ENCODE measurements at places on chromosomes 11 and 22.

DNA sequence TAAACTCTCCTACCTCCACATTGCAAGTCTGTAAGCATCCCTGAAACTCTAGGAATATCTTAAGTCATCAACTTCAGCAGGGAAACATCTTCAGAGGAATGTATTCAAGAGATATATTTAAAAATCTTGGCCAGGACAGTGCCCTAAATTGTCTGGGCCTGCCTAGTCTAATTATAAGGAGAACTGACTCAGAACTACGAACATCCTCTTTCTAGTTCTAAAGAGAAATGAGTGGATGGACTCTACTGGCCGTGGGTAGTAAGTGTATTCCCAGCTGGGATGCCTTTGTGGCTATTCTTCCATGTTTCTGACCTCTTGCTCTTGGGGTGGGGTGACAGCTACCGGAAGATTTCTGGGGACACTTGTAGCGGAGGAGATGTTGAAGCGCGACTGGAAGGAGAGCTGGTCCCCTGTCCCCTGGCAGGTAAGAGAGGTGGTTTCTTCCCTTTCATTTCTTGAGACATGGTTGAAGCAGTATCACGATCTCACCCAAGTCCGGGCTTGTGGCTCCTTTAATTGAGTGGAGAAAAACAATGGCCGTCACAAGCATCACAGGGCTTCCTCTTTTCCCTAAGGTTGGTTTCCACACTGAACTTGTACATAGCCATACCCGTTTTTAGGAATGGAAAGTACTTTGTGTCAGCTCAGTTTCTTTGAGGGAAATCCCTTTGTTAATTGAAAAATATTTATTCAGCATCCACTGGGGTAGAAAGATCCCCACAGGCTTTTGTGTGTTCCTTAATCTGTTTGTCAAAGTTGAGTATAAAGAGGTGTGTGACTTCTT is 97.7 kb upstream of the SORL1-AS1 start:
- DNase-seq, result no peak

- peak; percentile 85 for DNase-seq
Measured at GRCh38 chr22:19619144-19620009, 94.9 kb upstream of the SEPTIN5 start.

GRCh38 chr11:118258410-118258809 is 5.7 kb downstream of the MPZL2 start:
- peak; percentile 28 for DNase-seq

- no peak for DNase-seq
Measured at GRCh38 chr22:50242406-50242949, 2.3 kb downstream of the TUBGCP6 start.

DNA sequence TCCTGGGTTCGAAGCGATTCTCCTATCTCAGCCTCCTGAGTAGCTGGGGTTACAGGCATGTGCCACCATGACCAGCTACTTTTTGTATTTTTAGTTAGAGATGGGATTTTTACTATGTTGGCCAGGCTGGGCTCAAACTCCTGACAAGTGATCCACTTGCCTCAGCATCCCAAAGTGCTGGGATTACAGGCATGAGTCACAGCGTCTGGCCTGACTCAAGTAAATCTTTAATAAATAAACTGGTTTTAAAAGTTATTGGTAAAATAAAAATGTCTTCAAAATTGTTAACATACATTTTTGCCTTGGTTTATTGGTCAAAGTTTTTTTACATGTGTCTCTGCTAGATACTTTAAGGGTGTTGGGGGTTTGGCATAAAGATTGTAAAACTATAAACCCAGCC is 7.3 kb upstream of the PES1 start:
- no peak for DNase-seq

DNA sequence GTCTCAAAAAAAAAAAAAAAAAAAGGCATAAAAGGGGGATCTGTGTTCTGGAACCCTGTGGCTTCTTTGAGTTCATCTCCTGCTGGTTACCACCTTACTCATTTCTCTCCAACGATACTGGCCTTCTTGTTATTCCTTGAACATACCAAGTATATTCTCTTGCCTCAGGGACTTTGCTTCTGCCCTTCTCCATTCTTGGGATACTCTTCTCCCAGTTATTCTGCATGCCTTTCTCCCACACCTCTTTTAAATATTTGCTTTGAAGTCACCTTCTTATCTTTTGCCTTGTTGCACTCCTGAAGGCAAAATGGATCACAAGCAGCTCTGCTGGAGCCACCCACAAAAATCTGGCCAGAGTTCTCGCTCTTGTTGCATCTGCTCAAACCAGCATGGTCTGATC is 76.0 kb upstream of the RRM1 start:
- DNase-seq, result no peak

GRCh38 chr11:124625504-124626168 is 3.0 kb downstream of the TBRG1 start:
- no peak for DNase-seq

DNA sequence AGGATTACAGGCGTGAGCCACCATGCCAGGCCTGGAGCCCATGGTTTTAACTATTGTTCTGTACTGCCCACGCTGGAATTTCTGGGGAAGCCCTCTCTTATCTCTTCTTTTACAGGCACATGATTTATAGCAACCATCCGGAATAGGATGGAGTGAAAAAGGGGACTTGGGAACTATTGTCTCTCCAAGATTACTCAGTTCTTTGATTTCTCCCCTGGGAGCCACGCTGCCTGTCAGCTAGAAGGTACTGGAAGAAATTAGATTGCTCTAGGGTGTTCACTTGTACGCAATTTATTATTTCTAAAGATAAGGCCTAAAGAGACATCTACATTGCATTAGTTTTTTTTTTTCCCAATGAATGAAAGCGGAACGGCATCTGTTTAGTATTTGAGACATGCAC is 65.6 kb upstream of the PTPRJ start:
- no peak for DNase-seq

DNA sequence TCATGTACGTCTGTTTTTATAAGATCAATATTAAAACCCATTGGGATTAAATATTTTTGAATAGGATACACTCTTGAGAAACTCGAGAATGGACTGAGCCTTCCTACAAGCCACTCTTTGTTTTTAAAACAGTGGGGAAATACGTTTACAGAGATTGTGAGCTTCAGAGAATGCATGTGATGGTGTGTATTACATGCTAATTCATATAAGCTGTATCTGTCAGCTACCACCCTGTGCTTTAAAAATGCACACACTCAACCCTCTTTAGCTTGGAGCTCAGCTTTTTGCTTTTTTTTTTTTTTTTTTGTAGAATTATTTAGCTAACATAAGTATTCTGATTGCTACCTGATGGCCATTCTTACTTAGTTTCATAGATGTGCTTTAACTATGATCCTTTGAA is 46.3 kb upstream of the ASPHD2 start:
- no peak for DNase-seq

DNA sequence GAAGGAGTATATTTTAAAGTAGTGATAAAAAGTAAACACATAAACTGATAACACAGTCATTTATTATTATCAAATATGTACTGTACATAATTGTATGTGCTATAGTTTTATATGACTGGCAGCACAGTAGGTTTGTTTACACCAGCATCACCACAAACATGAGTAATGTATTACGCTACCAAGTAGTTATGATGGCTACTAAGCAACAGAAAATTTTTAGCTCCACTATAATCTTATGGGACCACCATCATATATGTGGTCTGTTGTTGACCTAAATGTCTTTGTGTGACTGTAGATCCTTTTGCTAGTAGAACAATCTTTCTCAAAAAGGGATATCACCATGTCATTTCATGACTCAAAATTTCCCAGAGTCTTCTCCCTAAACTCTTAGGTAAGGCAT is 93.5 kb downstream of the LARGE2 start:
- DNase-seq, result no peak

GRCh38 chr22:48071305-48071704 is 1308.9 kb downstream of the TBC1D22A start:
- DNase-seq, result no peak

GRCh38 chr22:48820481-48821345 is 1007.0 kb downstream of the BRD1 start:
- DNase-seq, result no peak

- DNase-seq, result no peak
Measured at GRCh38 chr11:3096909-3097530, 39.8 kb upstream of the CARS1 start.

- peak; percentile 0 for DNase-seq
Measured at GRCh38 chr11:19027829-19028595, 32.5 kb downstream of the MRGPRX2 start.

DNA sequence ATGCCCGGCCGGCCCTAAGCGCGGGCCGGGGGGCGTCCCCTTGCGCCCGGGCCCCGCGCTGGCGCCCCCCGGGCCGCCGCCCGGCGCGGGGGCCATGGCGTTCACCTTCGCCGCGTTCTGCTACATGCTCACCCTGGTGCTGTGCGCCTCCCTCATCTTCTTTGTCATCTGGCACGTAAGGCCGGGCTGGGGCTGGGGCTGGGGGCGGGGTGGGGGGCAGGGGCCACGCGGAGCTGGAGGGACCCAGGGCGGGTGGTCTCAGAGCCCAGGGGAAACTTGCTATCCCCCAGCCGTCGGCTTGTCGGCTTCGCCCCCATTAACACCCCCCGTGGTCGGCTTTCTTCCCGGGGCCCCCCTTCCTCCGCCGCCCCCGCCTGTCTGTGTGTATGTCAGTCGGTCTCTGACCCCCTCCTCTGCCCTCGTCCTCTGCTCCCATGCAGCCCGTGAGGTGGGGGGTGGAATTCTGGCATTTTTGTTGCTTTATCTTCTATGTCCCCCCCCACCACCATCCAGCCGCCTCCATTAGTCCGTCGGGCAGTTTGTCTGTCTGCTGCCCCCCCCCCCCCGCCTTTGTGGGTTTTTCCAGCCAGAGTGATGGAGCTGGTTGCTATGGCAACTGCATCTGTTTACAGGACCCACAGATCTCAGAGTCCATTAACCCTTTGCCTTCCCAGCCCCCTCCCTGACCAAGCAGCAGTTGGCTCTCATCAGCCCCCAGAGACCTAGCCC is 552 bp downstream of the CNIH2 start:
- DNase-seq, result peak; percentile 53

GRCh38 chr22:48705159-48705916 is 1122.3 kb downstream of the BRD1 start:
- DNase-seq, result no peak

DNA sequence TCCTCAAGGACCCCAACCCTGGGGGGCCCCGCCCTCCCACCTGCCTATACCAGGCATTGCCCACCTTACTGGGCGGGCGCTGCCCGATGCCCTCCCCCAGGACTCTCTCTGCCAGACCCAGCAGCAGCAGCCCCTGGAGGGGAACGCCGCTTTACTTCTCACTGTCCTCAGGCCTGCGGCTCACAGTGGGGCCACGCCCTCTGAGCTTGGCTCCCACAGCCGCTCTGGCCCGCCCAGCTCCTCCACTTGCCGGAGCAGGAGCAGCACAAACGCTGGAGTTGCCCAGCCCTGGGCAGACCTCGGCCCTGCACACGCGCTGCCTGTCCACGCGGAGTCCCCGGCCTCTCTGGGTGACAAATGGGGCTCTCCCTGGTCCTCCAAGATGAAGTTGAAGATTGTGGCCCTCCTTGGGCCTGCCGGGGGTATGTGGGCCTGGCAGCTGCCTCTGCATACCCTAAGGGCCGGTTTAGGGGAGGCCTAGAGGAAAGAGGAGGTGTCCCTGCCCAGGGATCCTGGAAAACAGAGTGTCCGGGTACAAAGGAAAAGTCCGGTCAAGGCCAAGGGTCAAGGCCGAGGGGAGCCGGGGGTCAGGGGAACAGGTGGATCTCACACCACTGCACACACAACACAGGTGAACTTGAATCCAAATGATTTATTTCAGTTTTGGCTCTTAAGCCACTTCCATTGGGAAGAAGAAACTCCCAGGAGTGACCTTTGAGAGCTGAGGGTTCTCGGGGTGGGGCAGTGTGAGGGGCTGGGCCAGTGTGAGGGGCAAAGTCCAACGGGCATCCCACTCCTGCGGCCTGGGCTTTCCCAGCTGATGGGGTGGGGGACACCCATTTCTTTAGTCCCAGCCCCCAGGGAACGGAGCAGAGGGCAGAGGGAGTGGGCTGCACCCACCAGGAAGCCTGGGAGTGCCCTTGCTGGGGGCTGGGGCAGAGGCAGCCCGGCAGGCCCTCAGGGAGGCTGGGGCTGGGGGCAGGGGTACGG is 674 bp upstream of the BAIAP2L2 start:
- no peak for DNase-seq

DNA sequence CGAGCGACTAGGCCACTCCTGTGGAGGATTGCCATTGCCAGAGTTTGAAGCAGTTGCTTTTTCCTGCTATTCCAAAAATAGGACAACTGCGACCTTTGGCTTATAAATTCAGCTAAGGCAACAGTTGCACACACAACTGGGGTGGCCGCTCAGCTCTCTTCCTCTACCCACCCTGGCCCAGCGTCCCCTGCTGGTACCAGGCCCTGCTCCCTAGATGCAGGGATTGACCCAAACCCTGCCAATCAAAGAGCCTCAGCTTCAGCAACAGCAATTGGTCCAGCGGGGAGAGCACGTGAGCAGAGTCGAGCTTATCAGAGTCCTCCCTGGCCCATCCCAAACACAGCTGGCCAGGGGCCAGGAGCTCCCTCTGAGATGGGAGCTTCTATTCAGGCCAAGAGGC is 22.0 kb upstream of the CABP2 start:
- peak; percentile 55 for DNase-seq

- DNase-seq, result no peak
Measured at GRCh38 chr22:17836992-17837742, 62.9 kb upstream of the BID start.

- no peak for DNase-seq
Measured at GRCh38 chr11:90587896-90588295, 365.0 kb upstream of the CHORDC1 start.

- no peak for DNase-seq
Measured at GRCh38 chr11:116473790-116474346, 298.9 kb downstream of the BUD13 start.

- DNase-seq, result no peak
Measured at GRCh38 chr11:289398-289711, 429 bp downstream of the PGGHG start.

- peak; percentile 86 for DNase-seq
Measured at GRCh38 chr22:43142880-43143562, at the start of gene MCAT. MCAT (minus strand) TSS chr22:43143398; CDS start chr22:43143348, 50 bp downstream.
